ENCODE measurements at places on chromosomes 7 and 10. TPM values are rescaled to one million over a fixed set of nuclear protein-coding genes. Genes with fewer than 3 reads are reported as not detected.

DNA sequence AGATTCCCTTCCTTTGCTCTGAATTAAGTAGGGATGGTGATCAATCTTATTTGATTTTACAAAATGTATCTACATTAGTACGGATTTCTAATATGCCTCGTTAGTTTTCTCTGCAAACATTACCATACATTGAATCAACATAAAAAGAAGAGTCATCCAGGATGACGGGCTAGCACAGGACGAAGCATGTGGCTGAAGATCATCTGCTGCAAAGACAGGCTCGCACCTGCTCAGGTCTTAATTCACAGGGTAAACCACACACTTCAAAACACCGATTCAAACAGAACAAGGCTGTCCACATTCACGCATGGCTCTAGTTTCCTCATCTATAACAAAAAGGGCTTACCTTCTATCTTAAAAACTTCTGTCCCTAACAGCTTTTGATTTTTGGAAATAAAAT, 323.0 kb downstream of the PARD3 start:
- no peak overlapping the region for H3K27ac ChIP-seq
- no peaks in the 10 kb centered on the region for H3K27me3 ChIP-seq
- no peak overlapping the region for H3K4me3 ChIP-seq
- H3K36me3 ChIP-seq = no peaks in the 10 kb centered on the region
- no peak for DNase-seq

DNA sequence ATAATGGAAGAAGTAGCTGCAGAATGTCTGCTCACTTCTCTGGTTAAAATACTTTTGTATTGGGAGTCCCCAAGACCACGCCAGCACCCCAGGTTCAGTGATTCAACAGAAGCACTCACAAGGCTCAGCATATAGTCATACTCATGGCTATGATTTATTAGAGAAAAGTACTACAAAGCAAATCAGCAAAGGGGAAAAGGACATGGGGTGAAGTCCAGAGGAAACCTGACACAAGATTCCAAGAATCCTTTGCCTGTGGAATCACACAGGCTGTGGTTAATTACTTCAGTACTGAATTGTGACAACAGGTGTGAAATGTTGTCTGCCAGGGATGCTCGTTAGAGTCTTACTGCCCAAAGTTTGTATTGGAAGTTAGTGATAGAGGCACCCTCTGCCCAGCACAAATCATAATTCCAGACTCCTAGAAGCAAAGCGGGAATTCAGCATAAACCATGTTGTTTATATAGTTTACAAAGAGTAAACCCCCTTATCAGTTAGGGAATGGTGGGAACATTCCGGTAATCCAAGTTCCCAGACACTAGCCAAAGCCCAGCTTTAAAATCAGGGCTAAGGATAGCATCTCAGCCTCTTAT, 79.4 kb downstream of the HYCC1 start:
- H3K27ac ChIP-seq = no peak overlapping the region
- no peak overlapping the region for H3K4me3 ChIP-seq
- no peaks in the 10 kb centered on the region for H3K36me3 ChIP-seq
- peaks cover 15% of the 10 kb centered on the region for H3K4me1 ChIP-seq
- no peaks in the 10 kb centered on the region for H3K27me3 ChIP-seq

DNA sequence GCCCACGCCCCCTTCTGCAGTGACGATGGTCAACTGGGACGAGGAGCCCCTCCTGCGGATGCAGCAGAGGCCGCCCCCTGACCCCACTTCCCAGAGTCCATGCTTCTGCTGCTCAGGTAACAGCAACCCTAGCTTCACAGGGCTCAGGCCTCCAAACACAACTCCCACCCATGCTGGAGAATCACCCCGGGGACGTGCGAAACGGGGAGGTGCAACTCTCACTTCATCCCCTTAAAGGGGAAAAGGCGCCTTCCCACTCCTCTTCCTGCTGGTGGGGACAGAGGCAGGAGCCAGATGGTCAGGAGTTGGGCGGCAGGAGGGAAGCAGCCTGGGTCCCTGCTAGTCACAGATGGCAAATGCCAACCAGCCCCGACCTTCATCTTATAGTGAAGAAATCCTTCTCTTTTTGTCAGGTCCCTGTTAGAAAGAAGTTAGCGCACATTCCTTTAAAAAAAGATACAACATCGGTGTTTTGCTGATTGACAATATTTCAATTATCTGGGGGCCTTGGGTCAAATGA, 155.4 kb downstream of the DIP2C start:
- H3K4me3 ChIP-seq = no peak overlapping the region
- H3K4me1 ChIP-seq = peaks cover 29% of the 10 kb centered on the region
- no peaks in the 10 kb centered on the region for H3K27me3 ChIP-seq
- H3K27ac ChIP-seq = no peak overlapping the region

- no peak for DNase-seq
- H3K27me3 ChIP-seq = no peaks in the 10 kb centered on the region
- no peaks in the 10 kb centered on the region for H3K36me3 ChIP-seq
Observed at GRCh38 chr10:100349087-100349486, 2.1 kb downstream of the SCD start.

DNA sequence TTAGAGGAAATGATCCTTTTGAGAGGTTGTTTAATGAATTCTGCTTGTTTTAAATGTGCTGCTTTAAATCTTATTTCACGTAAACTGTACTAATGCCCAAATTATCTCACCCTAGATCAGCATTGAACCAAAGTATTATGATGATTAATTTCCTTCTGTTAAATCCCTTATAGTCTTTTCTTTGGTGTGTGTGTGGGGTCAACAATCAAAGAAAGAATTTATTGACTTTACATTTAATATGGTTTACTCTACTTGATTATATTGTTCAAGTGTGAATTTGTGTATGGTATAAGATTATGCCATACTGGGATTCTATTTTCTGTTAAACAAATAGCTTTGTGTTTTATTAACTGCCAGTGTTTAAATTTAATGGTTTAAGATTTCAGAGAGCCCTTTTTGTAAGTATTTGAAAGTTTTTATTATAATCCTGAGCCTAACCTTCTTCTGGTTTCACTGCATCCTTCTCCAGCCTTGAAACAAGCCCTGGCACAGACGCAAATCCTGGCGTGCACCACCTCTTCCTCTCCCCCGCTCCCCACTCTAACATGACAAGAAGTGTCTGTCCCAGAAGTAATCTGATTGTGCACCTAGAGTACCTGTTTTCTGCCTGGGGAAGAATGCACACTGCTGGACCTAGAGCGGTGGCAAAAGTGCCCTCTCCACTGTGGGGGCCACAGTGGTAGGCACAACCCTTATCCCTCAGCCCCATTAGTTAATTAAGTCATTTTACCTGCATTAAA, 70.6 kb downstream of the KAT6B start:
- H3K27ac ChIP-seq = no peak overlapping the region
- H3K4me1 ChIP-seq = peaks cover 12% of the 10 kb centered on the region
- DNase-seq = no peak
- no peaks in the 10 kb centered on the region for H3K36me3 ChIP-seq

EPHB6 gene
- 10.7 TPM for total RNA-seq

DNA sequence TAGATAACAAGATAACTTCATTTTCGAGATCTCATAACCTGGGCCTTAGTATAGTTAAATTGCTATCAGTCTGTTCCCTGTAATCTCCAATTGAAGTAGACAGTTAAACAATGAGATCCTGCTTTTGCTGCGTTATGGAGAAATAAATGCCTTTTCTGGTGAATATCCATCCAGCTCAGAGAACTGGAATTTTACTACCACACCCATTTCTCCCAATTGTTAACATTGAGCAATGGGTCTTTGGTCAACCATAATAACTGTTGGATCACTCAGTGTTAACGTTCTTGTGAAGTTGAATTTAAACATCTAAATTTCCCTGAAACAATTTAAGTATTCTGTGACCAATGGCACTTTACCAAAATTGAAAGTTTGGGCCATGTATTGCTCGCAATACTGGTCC, 3.0 kb downstream of the CALU start:
- no peak for DNase-seq
- peak overlapping the region; percentile 99 for H3K27ac ChIP-seq
- peaks cover 51% of the 10 kb centered on the region for H3K4me1 ChIP-seq
- no peaks in the 10 kb centered on the region for H3K27me3 ChIP-seq

- no peaks in the 10 kb centered on the region for H3K4me1 ChIP-seq
- no peak overlapping the region for H3K4me3 ChIP-seq
- DNase-seq = peak; percentile 61
Observed at GRCh38 chr10:124138195-124138882, 44.9 kb upstream of the CHST15 start.

DNA sequence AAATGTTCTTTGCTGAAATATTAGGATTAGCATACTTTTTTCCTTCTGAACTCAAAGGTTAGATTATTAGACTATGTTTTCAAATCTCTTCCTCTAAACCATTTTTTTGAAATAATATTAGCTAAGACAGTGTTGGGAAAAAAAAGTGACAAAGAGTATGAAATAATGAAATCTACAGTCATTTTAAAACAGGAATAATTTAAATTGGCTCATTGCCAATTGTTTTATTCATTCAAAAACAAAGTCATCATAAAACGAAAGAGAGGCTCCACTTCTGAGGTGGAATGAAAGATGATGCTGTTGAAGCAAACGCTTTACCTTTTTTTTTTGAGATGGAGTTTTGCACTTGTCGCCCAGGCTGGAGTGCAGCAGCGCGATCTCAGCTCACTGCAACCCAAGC, 51.2 kb downstream of the RNF32 start:
- DNase-seq = no peak
- H3K4me3 ChIP-seq = no peak overlapping the region

- H3K36me3 ChIP-seq = no peaks in the 10 kb centered on the region
- H3K4me1 ChIP-seq = no peaks in the 10 kb centered on the region
- no peak for DNase-seq
- no peaks in the 10 kb centered on the region for H3K27me3 ChIP-seq
Observed at GRCh38 chr7:98075801-98076200, 30.9 kb upstream of the LMTK2 start.

DNA sequence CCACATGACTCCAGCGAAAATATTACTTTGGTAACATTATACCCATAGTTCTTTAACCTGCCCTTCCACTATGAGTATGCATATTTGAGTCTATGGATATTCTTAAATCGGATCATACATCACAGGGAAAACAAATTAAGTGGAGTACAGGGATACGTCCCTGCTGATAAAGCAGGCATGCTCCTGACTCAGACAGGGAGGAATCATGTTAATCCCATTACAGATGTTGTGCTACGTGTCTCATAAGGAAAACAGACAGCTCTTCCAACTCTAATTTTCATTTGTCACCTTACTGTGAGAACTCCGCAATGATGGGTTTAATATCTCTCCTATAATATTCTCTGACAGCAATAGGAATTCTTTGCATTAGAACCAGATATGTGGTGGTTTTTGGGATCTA, 469.5 kb upstream of the POM121L12 start:
- no peak overlapping the region for H3K4me3 ChIP-seq
- no peaks in the 10 kb centered on the region for H3K4me1 ChIP-seq
- no peaks in the 10 kb centered on the region for H3K36me3 ChIP-seq
- no peak overlapping the region for H3K27ac ChIP-seq
- DNase-seq = no peak

- H3K4me1 ChIP-seq = no peaks in the 10 kb centered on the region
- no peak for DNase-seq
- H3K4me3 ChIP-seq = no peak overlapping the region
- H3K27ac ChIP-seq = no peak overlapping the region
- H3K27me3 ChIP-seq = no peaks in the 10 kb centered on the region
Observed at GRCh38 chr7:108178398-108178797, 48.2 kb upstream of the LAMB4 start.

DNA sequence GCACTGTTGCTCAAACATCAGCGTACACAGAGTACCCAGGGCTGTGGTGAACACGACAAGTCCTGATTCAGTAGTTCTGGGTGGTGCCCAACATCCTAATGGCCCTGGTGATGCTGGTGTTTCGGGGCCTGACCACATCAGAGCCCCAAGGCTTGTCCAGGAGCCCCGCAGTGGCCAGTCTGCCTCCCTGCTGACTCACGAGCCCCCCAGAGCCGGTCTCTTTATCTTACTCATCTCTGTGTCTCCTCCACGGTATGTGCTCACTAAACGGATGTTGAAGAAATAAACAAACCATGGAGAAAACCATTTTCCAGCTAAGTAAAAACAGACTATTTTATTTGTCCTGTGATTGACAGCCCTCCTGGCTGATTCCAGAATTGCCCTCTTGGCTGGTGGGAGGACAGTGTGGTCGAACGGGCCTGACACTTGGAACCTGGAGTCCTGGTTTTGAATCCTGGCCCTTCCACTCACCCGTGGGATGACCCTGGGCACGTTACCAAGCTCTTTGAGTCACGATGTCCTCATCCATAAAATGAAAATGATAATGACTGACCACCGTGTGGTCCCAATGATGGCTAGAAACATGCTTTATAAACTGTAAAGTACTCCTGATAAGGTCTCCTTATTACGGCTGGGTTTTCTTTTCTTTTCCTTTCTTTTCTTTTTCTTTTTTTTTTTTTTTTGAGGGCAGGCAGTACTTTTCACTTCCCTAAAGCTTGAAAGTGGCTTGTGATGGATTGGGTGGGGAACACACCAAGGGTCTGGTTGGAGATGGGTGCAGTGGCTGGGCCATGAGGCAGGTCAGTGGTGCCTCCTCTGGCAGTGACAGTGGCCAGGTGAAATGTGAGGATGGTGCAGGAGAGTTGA, 5.7 kb downstream of the HIP1 start:
- no peak overlapping the region for H3K4me3 ChIP-seq
- no peaks in the 10 kb centered on the region for H3K27me3 ChIP-seq
- no peak for DNase-seq
- H3K4me1 ChIP-seq = peaks cover 10% of the 10 kb centered on the region

- no peaks in the 10 kb centered on the region for H3K4me1 ChIP-seq
- no peaks in the 10 kb centered on the region for H3K27me3 ChIP-seq
- no peak for DNase-seq
- no peak overlapping the region for H3K4me3 ChIP-seq
- no peaks in the 10 kb centered on the region for H3K36me3 ChIP-seq
Observed at GRCh38 chr7:71342202-71342601, 210.3 kb downstream of the GALNT17 start.

TMEM130 gene
- 3.0 TPM for total RNA-seq

STEAP2 gene
- total RNA-seq = 26.1 TPM

GRCh38 chr10:34198953-34199352, 616.1 kb downstream of the PARD3 start:
- no peak for DNase-seq
- no peaks in the 10 kb centered on the region for H3K27me3 ChIP-seq
- no peak overlapping the region for H3K4me3 ChIP-seq
- H3K36me3 ChIP-seq = no peaks in the 10 kb centered on the region

- DNase-seq = no peak
- H3K4me1 ChIP-seq = no peaks in the 10 kb centered on the region
- H3K4me3 ChIP-seq = no peak overlapping the region
- H3K27ac ChIP-seq = no peak overlapping the region
- no peaks in the 10 kb centered on the region for H3K36me3 ChIP-seq
- H3K27me3 ChIP-seq = no peaks in the 10 kb centered on the region
Observed at GRCh38 chr7:151900986-151901621, 24.2 kb upstream of the PRKAG2 start.

GRCh38 chr7:129721068-129721467, 109.5 kb downstream of the NRF1 start:
- H3K4me1 ChIP-seq = no peaks in the 10 kb centered on the region
- no peak for DNase-seq
- peaks cover 15% of the 10 kb centered on the region for H3K36me3 ChIP-seq
- H3K4me3 ChIP-seq = no peak overlapping the region
- no peak overlapping the region for H3K27ac ChIP-seq

RET gene
- 6.5 TPM for total RNA-seq
